ENCODE measurements at places on chromosomes 16 and 17.

- DNase-seq = no peak
Observed at GRCh38 chr16:24036038-24036543, 200.3 kb downstream of the PRKCB start.

GRCh38 chr17:4505187-4505586, 6.5 kb downstream of the SPNS2 start:
- no peak for DNase-seq

- no peak for DNase-seq
Observed at GRCh38 chr16:66020642-66021041, 345.8 kb upstream of the CDH5 start.

- no peak for DNase-seq
Observed at GRCh38 chr17:9350080-9350479, 225.5 kb downstream of the STX8 start.

DNA sequence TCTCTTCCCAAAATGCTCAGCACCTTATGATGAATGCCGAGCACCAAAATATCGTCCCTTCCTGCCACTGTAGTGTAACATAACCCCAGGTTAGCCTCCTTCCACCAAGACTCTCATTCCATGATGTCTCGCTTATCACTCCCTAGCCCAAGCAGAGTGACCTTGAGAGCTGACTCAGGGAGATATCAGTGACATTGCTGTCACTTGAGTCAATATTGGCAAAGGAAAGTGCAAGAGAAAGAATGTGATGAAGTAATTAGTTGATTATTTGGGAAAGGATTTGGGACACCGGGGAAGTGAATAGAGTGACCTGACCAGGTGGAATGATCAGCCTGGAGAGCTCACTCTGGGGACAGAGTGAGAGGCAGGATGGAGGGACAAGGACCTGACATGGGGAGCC, 2.6 kb upstream of the ANKFN1 start:
- no peak for DNase-seq

DNA sequence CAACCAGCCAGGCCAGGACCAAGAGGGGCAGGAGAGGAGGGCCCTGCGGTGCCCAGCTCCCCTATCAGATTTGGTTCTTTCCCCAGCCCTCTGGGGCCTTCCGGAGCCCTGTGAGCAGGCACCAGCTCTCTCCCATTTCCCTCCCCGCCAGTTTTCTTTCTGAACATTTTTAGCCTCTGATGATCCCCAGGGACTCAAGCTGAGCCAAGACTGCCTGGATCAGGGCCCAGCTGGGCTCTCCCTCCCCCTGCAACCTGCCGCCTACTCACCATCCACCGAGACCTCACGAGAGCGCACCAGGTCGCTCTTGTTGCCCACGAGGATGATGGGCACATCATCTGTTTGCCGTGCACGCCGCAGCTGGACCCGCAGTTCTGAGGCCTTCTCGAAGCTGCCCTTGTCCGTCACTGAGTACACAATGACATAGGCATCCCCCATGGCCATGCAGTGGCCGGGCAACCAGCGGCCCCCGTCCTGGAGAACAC, 2.0 kb downstream of the RRAD start:
- DNase-seq = no peak

DNA sequence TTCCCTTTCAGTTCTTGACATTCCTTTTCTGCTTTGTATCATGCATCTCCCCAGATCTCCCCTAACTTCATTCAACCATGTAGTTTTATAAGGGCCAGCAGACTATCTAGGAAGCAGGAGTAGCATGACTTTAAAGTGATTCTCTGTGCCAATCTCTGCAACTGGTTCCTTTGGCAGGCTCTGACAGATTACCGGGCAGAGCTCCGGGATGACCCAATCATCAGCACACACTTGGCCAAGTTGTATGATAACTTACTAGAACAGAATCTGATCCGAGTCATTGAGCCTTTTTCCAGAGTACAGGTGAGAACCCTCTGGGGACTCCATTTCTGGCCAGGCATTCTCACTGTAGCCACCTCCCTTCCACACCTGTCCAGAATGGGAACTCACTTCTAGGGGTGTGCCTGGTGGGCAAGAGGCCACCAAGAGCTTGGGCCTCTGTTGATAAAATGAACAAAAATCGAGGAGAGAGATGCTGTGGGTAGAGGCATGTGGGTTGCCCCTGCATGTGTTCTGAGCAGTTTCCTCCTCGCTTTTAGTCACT, 7.6 kb upstream of the CDK5R1 start:
- no peak for DNase-seq

DNA sequence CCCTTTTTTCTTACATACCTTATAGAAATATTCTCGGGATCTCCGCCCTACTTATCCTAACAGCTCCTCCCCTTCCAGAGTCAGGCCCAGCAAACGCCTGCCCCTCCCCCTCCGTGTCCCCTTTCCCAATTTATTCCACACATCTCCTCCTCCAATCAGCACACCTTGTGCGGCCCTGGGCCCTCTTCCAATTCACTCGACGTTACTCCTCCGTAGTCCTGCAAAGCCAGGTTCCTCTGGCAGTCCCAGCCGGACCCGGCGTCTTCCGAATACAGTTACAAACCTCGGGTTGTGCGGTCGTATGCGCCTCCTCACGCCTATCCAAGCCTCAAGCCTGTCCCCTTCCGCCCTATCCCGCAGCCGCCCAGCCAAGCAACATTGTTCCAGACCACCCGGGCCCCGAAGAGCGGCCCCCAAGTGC, 677 bp downstream of the CBX1 start:
- DNase-seq = no peak

DNA sequence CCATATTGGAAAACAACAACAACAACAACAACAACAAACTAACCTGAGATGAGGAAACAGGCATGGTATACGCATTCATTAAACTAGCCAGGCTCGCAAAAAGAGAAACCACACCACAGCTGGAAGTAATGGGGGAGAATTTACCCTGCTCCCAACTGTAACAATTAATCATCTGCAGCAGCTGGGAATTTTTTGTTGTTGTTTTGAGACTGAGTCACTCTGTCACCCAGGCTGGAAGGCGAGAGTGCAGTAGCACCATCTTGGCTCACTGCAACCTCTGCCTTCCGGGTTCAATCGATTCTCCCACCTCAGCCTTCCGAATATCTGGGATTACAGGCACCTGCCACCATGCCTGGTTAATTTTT, 16.3 kb downstream of the PRPSAP1 start:
- DNase-seq = no peak

GRCh38 chr17:3966720-3967363, 2.6 kb upstream of the ATP2A3 start:
- DNase-seq = no peak

DNA sequence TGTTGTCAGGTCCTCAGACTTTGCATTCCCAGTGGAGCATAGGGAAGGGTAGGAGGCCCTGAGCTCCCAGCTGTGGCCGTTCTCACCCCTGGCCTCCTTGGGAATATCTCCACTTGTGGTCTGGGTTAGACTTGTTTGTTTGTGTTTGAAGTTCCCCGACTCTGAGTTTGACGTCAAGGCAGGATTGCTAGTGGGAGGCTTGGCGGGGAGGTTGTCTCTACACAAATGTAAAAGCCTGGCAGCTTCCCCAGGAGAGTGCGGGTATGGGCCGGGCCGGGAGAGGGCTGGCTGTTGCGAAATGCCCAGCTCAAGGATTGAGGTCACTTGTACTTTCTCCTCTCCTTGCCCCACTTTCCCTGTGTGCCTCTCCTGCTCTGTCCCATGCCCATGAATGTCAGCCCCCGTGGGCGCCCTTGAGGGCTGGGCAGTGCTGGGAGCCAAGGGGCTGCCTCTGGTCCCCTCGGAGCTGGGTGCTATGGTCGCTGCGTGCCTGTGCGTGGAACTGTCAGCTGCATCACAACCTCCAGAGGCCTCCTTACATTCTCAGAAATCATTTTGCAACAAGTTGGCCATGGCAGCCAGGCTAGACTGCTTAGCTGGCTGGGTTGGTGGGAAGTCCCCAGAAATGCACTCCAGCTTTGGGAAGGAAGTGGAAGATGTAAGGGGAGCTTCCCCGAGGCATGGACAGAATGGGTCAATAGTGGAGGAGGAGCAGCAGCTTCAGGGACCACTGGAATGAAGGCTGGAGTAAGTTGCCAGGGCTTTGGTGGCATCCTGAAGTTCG, 84.3 kb downstream of the KSR1 start:
- no peak for DNase-seq

DNA sequence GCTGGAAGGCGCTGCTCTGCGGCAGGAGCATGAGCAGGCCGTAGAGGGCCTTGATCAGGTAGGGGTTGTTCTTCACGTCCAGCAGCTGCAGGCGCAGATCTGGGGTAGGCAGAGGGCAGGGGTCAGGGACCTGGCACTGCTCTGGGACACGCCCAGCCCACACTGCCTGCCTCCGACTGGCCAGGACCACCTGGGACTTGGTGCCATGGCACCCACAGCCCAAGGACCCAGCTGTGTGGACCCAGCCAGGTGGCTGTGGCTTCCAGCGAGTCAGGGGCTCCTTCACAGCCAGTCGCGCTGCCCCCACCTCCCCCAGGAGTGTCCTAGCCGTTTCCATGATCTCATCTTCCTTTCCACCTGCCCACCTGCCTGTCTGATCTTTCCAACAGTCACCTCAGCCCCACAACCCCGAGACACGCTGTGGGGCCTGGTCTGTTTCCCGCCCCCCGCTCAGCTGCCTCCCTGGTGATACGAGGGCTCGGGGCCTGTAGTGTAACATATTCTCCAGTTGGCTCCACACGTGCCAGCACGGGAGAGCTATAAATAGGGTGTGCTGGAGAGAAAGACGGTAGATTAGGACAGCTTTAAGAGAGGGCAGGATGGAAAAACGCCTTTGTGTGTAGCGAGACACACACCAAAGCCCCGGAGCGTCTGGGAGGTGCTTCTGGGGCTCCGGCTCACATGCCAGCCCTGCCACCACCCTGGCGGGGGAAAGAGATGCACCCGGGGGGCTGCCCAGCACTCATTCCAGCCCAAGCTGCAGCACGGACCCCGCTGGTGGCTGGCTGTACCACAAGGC, 7.2 kb upstream of the MTSS2 start:
- DNase-seq = no peak

GRCh38 chr17:81097134-81097942, 62.4 kb downstream of the BAIAP2 start:
- DNase-seq = no peak

DNA sequence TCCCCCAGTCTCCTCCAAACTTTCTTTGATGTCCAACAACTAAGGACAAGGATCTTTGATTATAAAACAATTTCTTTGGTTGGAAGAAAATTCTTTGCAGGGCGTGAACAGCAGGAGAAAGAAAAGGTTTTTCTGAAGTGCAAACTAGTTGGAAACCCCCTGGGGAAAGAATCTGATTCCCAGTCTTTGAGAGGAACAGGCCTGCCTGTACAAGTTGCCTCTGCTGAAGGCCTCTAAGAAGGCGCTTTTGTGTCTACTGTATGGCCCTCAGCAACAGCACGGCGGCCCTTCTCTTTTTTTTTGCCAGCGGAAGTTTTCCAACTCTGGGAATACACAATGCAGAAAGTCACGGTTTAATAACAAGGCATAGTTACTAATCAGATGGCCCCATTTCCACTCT, 14.0 kb downstream of the RNF43 start:
- DNase-seq = no peak

DNA sequence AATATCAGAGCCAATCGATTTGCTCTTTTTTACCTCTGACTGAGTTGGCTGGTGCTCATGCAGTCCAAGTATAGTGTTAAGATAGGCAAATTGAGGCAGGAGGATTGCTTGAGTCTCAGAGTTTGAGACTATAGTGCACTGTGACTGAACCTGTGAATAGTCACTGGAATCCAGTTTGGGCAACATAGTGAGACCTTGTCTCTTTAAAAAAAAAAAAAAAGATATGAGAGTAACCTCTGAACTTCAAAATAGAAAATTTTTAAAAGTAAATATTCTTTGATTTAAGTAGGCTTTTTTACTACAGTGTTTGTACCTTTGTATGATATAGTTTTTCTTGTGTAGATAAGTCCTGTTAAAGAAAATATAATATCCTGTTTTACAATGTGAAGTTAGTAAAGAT, 3.4 kb downstream of the CCP110 start:
- no peak for DNase-seq

- DNase-seq = no peak
Observed at GRCh38 chr17:149231-149630, 11.9 kb downstream of the SCGB1C2 start.

- DNase-seq = no peak
Observed at GRCh38 chr16:83652943-83653342, 154.8 kb upstream of the HSBP1 start.

- no peak for DNase-seq
Observed at GRCh38 chr16:65413861-65414260, 292.0 kb upstream of the CDH11 start.

GRCh38 chr17:10821054-10821453, 16.8 kb downstream of the PIRT start:
- no peak for DNase-seq

- no peak for DNase-seq
Observed at GRCh38 chr17:28916302-28916934, 13.5 kb upstream of the DHRS13 start.

DNA sequence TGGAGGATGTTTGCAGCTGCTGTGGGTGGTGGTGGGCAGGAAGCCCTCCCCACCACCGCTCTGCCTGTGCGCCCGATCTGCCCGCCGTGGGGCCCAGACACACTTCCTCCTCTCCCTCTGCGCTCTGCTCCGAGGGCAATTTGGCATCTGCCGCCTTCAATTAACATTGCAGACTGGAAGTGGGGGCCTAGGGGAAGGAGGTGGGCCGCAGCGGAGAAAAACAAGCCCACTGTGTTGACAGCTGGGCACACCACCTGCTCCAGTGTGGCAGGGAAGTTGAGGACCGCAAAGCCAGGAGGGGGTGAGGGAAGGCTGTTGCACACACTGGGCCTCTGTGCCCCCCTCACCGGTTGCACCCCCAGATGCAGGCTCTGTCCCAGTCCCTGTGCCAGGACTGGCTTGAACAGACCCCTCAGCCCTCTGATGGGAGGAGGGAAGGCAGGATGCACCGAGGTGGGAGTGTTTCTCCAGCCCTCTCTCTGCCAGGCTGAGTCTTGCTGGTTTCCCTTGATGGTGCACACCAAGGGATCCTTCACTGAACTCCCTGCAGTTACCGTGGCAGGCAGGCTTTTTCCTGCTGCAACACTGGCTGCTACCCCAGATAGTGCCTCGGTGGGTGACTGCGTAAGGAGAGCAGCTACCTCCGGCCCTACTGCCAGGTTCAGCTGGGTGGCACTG, 72.8 kb upstream of the MED9 start:
- no peak for DNase-seq

Data from cortex of kidney (tissue), 1 donor.